Panc1 (cell line): ENCODE measurements at places on chromosomes 16 and 17. TPM values are rescaled to one million over a fixed set of nuclear protein-coding genes. Genes with fewer than 3 reads are reported as not detected.

GRCh38 chr17:47719411-47720152, 13.5 kb upstream of the TBX21 start:
- no peaks in the 10 kb centered on the region for H3K27me3 ChIP-seq
- H3K4me1 ChIP-seq: peaks cover 3% of the 10 kb centered on the region; the same call in 1 of the 2 replicates
- no peak for DNase-seq
- no peaks in the 10 kb centered on the region for H3K36me3 ChIP-seq
- no peak overlapping the region for H3K27ac ChIP-seq

- no peak for DNase-seq
- H3K27me3 ChIP-seq: no peaks in the 10 kb centered on the region; the same call in 1 of the 2 replicates
- no peak overlapping the region for H3K27ac ChIP-seq
- no peaks in the 10 kb centered on the region for H3K36me3 ChIP-seq
- H3K4me1 ChIP-seq: no peaks in the 10 kb centered on the region
These were observed 185.9 kb downstream of the RGS9 start for GRCh38 chr17:65323049-65323448.

- H3K4me3 ChIP-seq: no peak overlapping the region
- H3K4me1 ChIP-seq: no peaks in the 10 kb centered on the region; the same call in 1 of the 2 replicates
- H3K36me3 ChIP-seq: no peaks in the 10 kb centered on the region
These were observed 6.6 kb upstream of the TSPOAP1 start for GRCh38 chr17:58335061-58335731.

TBX6 gene
- 0.46 TPM for total RNA-seq

KRT28 gene
- total RNA-seq: not detected
